Mononuclear cell (primary cell): ENCODE measurements at places on chromosomes 2 and 18. TPM values are rescaled to one million over a fixed set of nuclear protein-coding genes. Genes with fewer than 3 reads are reported as not detected.

The CBLN2 gene
- total RNA-seq: 0.10 TPM

The OSBPL6 gene
- 0.21 TPM for total RNA-seq

The HOXD12 gene
- not detected for total RNA-seq

The CDH19 gene
- total RNA-seq: not detected

The CD226 gene
- 64.1 TPM for total RNA-seq

The ERFE gene
- total RNA-seq: 0.10 TPM
